Mesothelial cell of epicardium (in vitro differentiated cells): ENCODE measurements at places on chromosomes 12 and 14. TPM values are rescaled to one million over a fixed set of nuclear protein-coding genes. Genes with fewer than 3 reads are reported as not detected.

ANO4 gene
- 4.5 to 5.7 TPM (median 4.5 TPM) in 3 replicates for total RNA-seq

OAS2 gene
- total RNA-seq = 0.22 to 0.43 TPM (median 0.36 TPM) in 3 replicates

CNTN1 gene
- total RNA-seq = 17.8 to 22.4 TPM (median 20.7 TPM) in 3 replicates

IAPP gene
- total RNA-seq = not detected in 3 replicates

LRRC43 gene
- total RNA-seq = 3.9 to 6.6 TPM (median 4.9 TPM) in 3 replicates

HOXC10 gene
- 0.95 to 0.97 TPM (median 0.96 TPM) in 3 replicates for total RNA-seq

CAMKK2 gene
- total RNA-seq = 25.9 to 28.1 TPM (median 27.6 TPM) in 3 replicates

TRPV4 gene
- 3.7 to 4.3 TPM (median 4.1 TPM) in 3 replicates for total RNA-seq

PELI2 gene
- total RNA-seq = 6.7 to 10.0 TPM (median 8.5 TPM) in 3 replicates

GRCh38 chr12:125455556-125455955 is 390.3 kb downstream of the AACS start:
- H3K36me3 ChIP-seq = no peaks in the 10 kb centered on the region
- H3K27me3 ChIP-seq = peaks cover 20% of the 10 kb centered on the region

GRCh38 chr14:31572955-31573354 is 11.8 kb downstream of the NUBPL start:
- no peaks in the 10 kb centered on the region for H3K27me3 ChIP-seq
- H3K4me3 ChIP-seq = no peak overlapping the region
- no peak for DNase-seq
- H3K36me3 ChIP-seq = peaks cover 5% of the 10 kb centered on the region
- no peak overlapping the region for H3K27ac ChIP-seq

DNA sequence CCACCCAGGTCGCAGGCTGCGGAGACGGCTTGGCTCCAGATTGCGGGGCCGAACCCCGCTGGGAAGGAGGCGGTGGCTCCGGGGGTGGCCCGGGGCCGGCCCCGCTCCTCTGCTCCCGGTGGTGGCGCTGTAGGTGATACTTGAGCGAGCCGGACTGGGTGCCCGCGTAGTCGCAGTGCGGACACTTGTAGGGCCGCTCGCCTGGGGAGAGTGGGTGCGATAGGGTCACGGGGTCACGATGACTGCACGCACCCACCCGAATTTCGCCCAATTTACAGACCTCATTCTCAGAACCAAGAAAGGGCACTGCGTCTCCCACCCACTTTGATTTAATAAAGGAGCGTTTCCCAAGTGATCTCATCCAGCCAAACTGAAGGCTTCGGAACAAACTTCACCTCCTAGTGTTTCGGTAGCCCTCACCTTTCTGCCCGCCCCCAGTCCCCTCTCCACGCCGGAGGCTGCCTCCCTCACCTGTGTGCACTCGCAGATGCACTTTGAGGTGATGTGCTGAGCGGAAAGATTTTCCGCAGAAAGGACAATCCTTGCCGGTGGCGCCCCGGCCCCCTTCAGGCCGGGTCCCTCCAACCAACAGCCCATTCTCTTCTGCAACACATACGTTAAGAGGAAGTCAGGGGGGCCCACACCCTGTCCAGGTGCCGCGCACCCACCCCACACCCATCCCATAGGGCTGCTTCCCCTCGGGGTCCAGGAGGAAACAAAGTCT is 7.4 kb downstream of the ZNF219 start:
- no peak for DNase-seq
- H3K27me3 ChIP-seq = no peaks in the 10 kb centered on the region
- H3K36me3 ChIP-seq = peaks cover 30% of the 10 kb centered on the region

DNA sequence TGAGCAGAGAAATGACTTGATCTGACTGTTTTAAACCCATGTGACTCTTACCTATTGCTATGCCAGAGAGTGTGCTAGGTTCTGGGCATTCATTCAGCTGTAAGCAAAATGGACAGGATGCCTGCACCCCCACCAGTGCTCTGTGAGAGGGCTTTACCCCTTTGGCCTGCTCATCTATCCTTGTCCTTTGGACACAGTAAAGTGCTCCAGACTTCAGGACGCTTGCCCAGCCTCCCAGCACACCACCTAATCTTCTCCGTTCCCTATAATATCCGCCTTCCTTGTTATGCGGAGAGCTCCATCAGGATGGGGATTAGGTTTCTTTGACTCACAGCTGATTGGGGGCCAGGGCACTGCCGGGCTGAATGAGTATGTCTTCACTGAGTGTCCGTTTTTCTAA is 4.4 kb upstream of the ZNF839 start:
- H3K36me3 ChIP-seq = no peaks in the 10 kb centered on the region
- no peaks in the 10 kb centered on the region for H3K27me3 ChIP-seq
- H3K27ac ChIP-seq = no peak overlapping the region
- no peak for DNase-seq
- H3K4me1 ChIP-seq = peaks cover 39% of the 10 kb centered on the region
- H3K4me3 ChIP-seq = peak overlapping the region; percentile 79

DNA sequence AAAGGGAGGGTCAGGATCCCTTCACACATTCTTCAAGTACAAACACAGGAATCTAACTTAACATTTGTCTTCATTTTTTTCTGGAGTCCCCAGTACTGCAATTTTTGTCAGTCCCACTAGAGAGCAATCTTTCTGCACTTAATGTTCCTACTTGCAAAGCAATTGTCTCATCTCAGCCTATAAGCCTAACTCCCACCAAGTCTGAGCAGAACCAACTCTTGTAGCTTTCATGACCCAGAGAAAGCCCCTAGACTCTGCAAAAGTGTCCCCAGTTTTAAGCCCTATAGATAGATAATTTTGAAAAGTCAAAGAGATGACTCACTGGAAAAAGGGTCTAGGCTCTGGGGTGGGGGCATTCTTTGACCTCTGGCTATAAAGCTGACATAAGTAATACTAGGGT is 1.8 kb upstream of the ZBTB39 start:
- H3K4me1 ChIP-seq = peaks cover 25% of the 10 kb centered on the region
- peaks cover 5% of the 10 kb centered on the region for H3K36me3 ChIP-seq
- peak overlapping the region; percentile 50 for H3K4me3 ChIP-seq
- peaks cover 9% of the 10 kb centered on the region for H3K27me3 ChIP-seq
- DNase-seq = no peak
- H3K27ac ChIP-seq = peak overlapping the region; percentile 73

- H3K4me3 ChIP-seq = no peak overlapping the region
- no peak for DNase-seq
- peaks cover 2% of the 10 kb centered on the region for H3K27me3 ChIP-seq
- no peaks in the 10 kb centered on the region for H3K36me3 ChIP-seq
Observed at GRCh38 chr12:111412007-111412829, 6.5 kb downstream of the SH2B3 start.

DNA sequence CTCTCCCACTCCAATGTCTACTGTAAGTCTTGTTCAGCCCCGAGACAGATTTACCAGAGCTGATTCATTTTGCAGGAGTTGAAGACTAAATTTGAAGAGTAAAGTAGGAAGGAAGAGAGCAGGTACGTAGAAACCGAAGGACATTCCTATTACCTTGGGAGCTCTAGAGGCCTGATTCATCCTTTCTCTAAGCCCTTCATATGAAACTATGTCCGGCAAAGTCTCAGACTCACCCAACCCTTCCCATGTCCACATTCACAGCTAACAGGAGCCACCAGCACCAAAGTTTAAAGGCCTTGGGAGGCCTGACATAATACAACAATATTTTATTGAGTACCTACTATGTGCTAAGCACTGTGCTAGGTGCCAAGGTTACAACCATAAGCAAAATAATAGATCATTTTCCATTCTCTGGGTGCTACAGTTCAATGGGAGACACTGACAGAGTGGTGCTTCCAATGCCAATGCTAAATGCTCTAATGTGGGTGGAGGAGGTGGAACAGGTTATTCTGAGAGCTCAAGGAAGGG is 86.6 kb downstream of the PHLDA1 start:
- no peak for DNase-seq
- peaks cover 15% of the 10 kb centered on the region for H3K4me1 ChIP-seq

- peaks cover 45% of the 10 kb centered on the region for H3K4me1 ChIP-seq
- peak overlapping the region; percentile 41 for H3K27ac ChIP-seq
- H3K4me3 ChIP-seq = no peak overlapping the region
- H3K27me3 ChIP-seq = no peaks in the 10 kb centered on the region
Observed at GRCh38 chr12:122082621-122083356, 4.2 kb downstream of the MLXIP start.

DNA sequence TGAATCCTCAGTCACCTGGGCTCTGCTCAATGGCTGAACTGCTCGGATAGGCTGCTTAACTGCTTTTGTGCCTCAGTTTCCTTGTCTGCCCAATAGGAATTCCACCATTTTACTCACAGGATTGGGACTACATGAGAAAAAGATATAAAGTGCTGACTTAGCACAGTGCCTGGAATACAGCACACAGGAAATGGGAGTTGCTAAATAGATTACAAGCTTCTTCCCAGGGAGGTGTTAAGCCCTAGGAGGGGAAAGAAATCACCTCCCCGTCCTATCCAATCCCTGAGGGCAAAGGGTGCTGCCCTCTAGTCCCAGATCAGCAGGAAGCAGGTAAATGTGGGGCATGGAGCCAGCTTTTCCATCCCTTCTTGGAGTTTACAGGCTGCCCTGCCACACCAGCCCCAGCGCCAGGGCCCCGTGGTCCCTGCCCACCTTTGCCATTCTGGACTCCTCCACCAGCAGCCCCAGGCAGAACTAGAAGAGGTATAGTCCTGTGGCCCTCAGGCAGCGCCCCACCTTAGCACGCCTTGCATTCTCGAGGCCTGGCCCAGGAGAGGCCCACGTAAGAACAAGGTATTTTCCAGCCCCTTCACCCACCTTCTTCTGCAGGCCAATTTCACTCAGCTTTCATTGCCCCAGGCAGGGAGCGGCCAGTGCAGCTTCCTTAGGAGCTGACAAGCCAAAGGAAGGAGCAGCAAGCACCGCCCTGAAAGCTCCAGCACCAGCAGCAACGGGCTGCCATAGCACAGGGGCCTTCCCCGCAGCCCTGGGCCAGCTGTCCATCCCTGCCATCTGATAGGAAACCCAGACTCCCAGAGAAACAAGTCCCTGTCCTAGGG is 28.8 kb upstream of the RPLP0 start:
- H3K4me1 ChIP-seq = peaks cover 86% of the 10 kb centered on the region
- peak overlapping the region; percentile 99 for H3K27ac ChIP-seq
- H3K4me3 ChIP-seq = peak overlapping the region; percentile 53
- no peaks in the 10 kb centered on the region for H3K36me3 ChIP-seq
- no peaks in the 10 kb centered on the region for H3K27me3 ChIP-seq
- DNase-seq = no peak

GRCh38 chr14:74408870-74409269 is 17.1 kb downstream of the SYNDIG1L start:
- peaks cover 41% of the 10 kb centered on the region for H3K27me3 ChIP-seq
- no peaks in the 10 kb centered on the region for H3K4me1 ChIP-seq
- no peaks in the 10 kb centered on the region for H3K36me3 ChIP-seq
- no peak for DNase-seq
- H3K4me3 ChIP-seq = no peak overlapping the region
- no peak overlapping the region for H3K27ac ChIP-seq

- peaks cover 33% of the 10 kb centered on the region for H3K36me3 ChIP-seq
- no peaks in the 10 kb centered on the region for H3K27me3 ChIP-seq
- peak overlapping the region; percentile 32 for H3K27ac ChIP-seq
- no peak for DNase-seq
Observed at GRCh38 chr14:69086537-69086936, 66.4 kb downstream of the DCAF5 start.

- no peak overlapping the region for H3K4me3 ChIP-seq
- no peaks in the 10 kb centered on the region for H3K27me3 ChIP-seq
- H3K4me1 ChIP-seq = peaks cover 44% of the 10 kb centered on the region
- peaks cover 3% of the 10 kb centered on the region for H3K36me3 ChIP-seq
Observed at GRCh38 chr12:67356380-67356774, 87.2 kb downstream of the CAND1 start.
